ENCODE measurements at places on chromosomes 1 and 21.

DNA sequence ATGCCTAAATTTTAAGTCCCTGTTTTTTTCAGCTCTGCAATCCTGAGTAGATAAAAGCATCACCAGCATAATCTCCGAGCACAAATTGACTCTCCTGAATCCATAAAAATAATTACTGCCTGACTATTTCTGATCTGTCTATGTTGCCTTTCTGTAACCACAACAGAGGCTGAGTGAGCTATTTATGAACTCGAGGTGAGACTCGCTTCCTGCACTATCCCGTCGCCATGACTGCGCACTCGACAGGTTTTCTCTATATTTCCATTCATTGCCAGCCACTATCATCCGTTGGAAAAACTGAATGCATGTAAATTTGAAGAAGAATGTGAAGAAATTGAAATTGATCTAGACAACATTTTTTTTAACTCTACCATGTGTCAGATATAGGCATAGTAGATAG lies 897.2 kb downstream of the ADGRL2 start:
- no peak for DNase-seq

DNA sequence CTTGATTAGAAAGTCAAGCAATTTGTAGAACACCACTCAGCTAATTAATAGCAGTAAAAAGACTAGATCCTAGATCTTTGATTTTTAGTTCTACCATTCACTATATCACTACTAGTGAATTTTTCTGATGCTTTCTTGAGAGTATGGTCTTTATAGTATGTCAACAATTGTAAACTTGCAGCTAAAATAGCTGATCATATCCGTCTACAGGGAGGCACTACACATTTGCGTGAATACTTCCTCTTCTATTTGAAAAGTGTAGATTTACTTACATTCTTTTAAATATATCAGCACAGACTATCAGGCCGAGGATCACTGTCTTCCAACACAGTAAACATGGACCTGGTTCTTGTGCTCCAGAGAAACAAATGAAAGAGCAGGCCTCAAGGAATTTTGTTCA lies 18.6 kb upstream of the PTPRC start:
- no peak for DNase-seq

DNA sequence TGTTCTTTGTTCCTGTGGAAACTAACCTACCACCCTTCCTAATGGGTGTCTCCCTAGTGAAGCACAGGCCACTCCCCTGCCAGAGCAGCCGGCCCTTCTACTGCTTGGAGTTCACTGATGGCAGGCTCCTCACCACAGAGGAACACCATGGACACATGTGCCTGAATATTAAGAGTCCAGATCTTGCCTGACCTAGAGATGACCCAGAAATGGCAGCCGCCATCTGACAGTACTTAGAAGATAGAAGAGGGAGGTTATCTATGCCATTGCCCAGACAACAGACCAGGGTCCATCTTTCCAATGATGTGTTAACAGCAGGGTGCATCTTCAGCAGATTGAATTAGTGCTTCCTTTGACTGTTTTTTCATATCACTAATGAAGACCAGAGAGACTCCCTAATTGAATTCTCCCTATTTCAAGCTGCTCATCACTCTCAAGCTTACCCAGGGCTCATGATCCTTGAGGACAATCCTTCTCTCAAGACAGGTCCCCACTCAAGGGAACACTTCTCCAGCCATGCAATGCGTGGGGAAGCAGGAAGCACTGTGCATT lies 59.8 kb downstream of the PLEKHA6 start:
- no peak for DNase-seq

GRCh38 chr1:41874151-41874719 lies 44.5 kb downstream of the HIVEP3 start:
- DNase-seq = no peak

DNA sequence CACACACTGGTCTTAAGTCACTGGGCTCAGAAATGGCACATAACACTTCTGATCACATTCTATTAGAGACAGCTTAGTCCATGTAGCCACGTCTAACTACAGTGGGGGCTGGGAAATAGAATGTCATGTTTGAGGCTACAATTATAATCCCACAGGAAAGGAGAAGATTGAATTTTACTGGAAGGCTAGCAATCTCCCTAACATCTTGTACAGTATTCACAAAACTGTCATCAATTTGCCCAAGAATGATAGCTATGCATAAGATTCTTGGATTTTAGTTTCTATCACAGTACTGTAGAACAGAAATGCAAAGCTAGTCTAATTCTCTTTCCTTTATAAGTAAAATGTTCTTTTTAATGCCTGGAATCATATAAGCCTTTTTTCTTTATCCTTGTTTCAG lies 12.7 kb upstream of the ZMYM6 start:
- no peak for DNase-seq

DNA sequence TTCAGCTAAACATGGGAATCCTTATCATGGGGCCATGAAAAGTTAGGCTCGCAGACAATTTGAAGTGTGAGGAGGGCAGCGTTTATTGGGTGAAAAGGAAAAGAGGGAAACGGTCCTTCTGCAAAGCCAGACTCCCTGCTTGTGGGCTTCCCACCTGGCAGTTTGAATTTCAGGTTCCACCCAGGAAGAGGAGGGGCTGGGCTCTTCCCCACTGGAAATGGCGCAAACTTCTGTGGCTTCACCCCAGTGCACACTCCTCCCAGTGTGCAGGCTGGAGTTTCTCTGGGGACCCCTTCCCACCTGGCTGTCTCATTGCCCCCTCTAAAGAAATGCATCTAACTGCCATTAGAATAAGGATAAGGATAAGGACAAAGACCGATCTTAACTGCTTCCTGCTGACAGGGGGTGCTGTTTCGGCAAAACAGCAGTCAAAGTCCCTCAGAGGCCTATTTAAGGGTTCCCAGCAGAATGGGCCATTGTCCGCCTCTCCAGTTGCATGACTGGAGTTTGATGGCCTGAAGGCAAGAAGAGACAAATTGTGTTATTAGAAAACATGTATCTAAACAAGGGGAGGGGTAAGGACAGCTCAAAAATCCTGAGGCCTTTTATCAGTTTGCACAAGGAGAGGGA lies 20.4 kb downstream of the AIM2 start:
- peak; percentile 22 for DNase-seq

GRCh38 chr1:154972517-154973343 lies 1.8 kb upstream of the CKS1B start:
- peak; percentile 58 for DNase-seq

DNA sequence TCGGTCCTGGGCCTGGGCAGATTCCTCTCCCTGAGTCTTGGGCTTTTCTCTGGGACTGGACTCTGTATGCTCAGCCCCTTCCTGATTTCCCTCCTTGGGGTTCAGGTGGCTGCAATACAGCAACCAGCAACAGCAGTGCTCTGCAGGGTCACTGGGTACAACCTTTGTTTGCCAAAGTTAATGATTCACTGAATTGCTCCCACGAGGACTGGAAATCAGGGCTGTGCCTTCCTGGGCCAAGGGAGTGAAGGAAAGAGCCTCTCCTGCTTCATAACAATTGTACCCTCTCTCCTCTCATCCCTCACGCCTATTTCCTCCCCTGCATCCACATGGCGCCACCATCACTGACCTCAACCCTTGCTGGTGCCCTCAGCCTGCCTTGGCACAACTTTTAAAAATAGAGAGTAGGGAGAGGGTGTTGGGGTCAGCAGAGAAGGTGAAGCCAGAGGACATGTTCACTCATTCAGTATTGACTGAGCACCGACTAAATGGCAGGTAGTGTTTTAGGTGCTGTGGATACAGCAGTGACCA lies 52.8 kb upstream of the GOLT1A start:
- DNase-seq = no peak

DNA sequence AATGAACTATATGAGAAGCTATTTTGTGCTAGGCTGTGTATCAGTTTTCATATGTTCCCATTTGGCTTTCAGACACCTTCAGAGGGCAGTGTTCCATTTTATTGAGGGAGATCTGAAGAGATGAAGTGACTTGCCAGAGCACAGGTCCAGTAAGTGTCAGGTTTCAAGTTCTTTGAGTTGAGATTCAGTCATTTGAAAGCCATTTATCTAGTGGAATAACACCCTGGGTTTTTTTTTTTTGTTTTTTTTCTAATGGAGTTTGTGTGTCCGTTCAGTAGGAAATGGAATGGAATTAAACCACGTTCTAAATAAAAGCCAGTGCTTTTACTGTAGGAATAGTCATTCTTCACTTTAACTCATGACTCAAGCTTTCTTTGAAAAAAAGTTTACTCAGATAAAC lies 652.9 kb upstream of the USP24 start:
- peak; percentile 26 for DNase-seq

DNA sequence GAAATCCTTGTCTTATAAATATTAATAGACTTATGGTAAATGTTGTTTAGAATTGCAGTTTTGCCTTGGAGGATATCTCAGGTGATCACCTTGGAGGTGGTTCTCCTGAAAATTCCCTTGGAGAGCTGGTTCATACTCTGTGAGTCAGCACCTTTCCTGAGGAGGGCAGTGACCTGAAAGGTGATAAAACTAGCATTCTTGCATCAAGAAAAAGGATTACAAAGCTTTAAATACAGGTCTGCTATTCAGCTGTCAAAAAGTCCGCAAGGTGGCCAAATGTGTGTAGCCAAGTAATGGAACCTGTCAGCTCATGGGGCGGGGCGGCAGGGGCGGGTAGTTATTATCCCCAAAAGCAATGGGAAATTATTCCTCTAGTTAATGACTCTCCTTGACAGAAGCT lies 52.8 kb upstream of the EDARADD start:
- DNase-seq = no peak

DNA sequence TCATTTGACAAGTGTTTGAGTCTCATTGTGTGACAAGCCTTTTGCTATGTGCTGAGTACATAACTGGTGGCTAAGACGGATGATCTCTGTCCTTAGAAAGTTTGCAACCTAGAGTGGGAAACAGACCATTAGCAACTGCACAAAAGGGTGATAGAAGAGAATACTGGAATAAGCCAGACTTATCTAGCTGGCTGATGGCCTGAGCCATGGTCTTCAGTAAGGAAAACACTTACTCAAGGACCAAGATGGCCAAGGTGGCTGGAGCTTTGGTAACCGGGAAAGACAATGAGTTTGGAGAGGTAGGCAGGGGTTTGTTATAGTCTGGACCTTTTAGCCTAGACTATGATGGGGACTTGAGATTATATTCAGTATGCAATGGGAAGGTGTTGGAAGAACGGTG lies 1.6 kb upstream of the TAF12 start:
- no peak for DNase-seq

- no peak for DNase-seq
These were observed 118.4 kb upstream of the DEPDC1 start for GRCh38 chr1:68615312-68615711.

DNA sequence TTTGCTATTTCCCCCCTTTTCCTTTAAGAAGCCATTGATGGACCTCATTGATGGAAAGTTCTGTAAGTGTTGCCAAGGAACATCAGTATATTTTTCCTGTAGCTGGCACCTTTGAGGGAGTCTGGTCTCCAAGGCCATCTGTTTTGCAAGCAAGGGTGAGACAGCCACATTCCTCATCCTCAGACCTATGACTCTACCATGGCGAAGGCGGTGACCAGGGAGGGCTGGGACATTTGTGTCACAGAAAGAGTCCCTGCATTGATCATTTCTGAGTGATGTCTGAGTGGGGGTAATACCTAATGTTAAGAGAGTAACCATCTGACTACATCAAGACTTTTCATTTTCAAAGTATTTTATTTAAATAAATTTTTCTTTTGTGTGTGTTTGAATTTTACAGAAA lies 35.4 kb downstream of the KIAA0040 start:
- DNase-seq = no peak

DNA sequence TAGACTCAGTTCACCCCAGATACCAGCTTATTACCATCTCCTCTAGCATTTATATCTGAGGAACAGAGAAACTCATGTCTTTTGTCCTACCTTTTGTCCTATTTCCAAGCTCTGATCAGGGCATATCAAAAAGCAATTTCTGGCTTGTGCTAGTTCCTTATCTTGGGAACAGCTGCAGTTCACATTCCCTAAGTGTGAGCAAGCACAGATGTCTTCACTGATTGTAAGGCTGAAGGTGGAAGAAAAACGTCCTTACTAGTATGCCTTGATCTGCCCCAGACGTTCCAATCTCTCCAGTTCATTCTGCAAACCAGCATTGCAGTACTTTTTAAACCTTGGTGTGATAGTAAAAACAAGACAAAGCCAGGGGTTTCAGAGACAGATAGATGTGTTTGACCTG lies 139.8 kb downstream of the NCAM2 start:
- DNase-seq = no peak

DNA sequence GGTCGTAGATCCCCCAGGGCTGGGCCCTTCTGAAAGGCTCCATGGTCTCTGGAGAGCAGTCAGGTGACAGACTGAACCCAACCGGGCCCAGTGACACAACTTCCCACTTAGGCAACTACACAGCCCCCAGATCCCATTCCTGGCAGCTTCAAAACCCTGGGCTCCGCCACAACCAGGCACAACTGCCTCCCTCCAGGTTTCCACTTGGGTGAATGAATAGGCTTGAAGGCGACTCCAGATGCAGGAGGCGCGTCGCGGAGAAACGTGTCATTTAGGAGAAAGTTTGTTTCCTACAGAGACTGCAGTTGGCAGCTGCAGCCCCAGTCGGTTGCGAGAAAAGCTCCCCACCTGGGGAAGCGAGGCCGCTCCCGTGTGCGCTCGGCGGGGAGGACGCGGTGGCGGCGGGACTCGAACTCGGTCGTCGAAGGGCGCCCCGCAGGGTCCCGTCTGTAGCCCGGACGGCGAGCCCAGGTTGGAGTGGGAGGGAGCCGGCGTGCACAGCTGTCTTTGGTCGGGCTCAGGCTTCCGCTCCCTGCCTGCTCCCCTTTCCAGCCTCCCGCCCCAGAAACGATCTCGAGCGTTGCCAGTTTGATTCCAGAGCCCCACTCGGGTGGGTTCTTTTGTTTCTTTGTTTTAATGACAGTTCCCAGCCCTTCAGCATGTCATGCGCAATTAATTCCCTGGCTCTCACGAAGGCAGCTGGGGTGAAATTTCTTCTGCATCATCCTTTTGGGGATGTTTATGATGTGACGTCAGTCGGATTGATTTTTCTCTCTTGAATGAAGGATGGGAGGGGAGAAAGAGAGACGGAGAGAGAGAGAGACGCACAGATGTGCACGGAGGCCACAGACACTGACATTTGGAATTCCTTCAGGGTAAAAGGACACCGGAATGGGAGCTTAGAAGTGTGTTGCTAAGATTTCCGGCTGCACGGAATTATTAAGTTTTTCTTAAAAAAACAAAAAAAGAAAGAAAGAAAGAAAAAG lies 862 bp upstream of the SGIP1 start:
- DNase-seq = peak; percentile 31
